Stimulated activated CD8-positive, alpha-beta memory T cell treated with anti-CD3 and anti-CD28 coated beads, Interleukin-15, amount 100 ng/mL, for 48 hours (primary cell): ENCODE measurements at places on chromosomes 4 and X.
A peak's percentile ranks its signal among the peaks of the same experiment; 100 is the strongest.

GRCh38 chrX:28581522-28581921, 5.7 kb upstream of the IL1RAPL1 start:
- no peak for DNase-seq

DNA sequence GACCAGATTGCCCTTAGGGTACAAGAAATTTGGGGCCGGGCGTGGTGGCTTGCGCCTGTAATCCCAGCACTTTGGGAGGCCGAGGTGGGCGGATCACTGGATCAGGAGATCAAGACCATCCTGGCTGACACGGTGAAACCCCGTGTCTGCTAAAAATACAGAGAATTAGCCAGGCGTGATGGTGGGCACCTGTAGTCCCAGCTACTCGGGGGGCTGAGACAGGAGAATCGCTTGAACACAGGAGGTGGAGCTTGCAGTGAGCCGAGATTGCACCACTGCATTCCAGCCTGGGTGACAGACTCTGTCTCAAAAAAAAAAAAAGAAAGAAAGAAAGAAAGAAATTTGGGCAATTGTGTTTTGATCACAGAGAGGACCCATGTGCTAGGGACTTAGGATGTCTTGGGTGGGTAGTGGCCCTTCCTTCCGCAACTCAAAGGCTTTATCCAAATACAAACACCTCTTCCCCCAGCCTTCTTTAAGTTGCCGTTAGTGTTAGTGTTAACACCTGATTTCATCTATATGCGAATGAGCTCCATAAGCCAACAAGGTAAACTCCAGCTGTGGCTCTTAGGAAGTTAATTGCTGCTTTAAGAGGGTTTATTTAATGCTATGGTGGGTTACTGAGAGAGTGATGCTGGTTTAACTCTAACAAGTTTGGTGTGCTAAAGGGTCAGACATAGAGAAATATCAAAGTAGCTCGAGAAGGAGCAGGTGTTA, 8.6 kb upstream of the CCDC110 start:
- DNase-seq = no peak

GRCh38 chr4:70991596-70991995, 1.9 kb upstream of the DCK start:
- no peak for DNase-seq

GRCh38 chr4:15906020-15906443, 32.5 kb downstream of the FGFBP1 start:
- DNase-seq = no peak

GRCh38 chrX:131752493-131753198, 208.8 kb downstream of the OR13H1 start:
- DNase-seq = peak; percentile 42

- DNase-seq = no peak
Observed at GRCh38 chrX:126027229-126027628, 138.9 kb downstream of the DCAF12L2 start.

- DNase-seq = no peak
Observed at GRCh38 chr4:139841464-139842195, 176.0 kb downstream of the MGST2 start.

GRCh38 chr4:147078875-147079658, 133.4 kb upstream of the TTC29 start:
- no peak for DNase-seq

GRCh38 chr4:27152703-27153102, 292.1 kb downstream of the STIM2 start:
- DNase-seq = no peak

GRCh38 chrX:112826023-112826422, 14.6 kb downstream of the AMOT start:
- DNase-seq = no peak

DNA sequence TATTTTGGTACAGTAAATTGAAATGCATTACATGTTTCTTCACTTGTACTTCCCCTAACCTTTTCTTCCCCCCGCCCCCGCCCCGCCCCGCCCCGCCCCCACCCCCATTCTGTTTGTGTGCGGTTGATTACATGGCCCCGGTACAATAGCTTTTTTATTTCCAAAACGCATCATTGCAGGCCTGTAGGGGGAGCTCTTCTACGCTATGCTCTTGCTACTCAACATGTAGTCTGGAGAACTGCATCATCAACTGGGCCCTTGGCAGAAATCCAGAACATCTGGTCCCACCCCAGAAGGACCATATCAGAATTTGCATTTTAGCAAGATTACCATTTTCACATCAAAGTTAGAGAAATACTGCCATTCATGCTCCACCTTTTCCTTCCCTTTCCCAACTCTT, 333.3 kb upstream of the DDX53 start:
- no peak for DNase-seq

DNA sequence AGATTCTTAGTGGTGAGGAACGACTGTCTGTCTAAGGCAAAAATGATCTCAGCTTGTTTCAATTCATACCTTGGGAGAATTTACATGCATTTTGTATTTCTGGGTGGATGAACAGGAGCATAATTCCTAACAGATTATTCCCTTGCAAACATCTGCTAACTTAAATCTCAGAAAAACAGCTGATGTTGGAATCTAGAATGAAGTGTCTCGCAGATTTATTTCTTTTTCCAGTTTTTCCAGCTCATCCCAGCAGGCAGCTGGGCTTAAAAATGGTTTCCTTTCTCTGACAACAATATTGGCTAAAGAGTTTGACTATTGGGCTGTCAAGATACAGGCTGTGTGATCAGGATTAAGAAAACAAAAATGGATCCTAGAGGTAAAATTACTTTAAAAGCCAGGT, 1.1 kb downstream of the LNX1 start:
- no peak for DNase-seq

DNA sequence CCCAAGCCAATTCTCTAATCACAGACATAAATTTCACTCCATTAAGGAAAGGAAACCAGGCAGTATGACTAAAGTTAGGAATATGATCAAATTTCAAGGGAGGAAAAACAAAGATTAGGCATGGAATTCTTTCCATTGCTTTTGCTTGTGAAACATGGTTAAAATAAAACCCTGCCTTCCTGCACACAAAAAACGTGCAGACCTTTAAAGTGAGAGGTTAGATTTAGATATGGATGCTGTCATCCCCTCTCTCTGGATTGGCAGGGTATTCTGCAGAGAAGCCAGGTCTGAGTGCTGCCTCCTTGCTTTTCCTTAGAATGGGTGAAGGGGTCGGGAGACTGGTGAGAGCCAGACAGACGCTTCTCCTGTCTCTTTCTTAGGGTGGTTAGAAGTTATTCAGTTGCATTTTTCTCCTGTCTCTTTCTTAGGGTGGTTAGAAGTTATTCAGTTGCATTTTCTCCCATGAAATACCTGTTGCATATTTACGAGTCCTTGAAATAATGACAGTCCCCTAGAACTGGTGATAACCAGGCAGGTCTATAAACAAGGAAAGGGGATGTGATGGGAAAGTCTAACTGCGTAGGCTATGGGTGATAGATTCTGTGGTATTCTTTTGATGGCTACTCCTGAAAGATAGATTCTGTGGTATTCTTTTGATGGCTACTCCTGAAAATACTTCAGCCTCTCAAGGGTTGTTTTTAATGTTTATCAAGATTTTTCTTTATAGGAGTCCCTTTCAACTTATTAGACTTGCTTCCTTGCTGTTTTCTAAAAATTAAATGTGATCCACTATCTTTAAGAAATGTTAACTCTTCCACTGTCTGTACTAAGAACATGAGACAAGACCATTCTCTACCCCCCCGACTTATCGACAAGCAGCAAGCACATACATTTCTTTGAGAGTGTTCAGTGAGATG, 163.6 kb downstream of the SPRY1 start:
- no peak for DNase-seq

DNA sequence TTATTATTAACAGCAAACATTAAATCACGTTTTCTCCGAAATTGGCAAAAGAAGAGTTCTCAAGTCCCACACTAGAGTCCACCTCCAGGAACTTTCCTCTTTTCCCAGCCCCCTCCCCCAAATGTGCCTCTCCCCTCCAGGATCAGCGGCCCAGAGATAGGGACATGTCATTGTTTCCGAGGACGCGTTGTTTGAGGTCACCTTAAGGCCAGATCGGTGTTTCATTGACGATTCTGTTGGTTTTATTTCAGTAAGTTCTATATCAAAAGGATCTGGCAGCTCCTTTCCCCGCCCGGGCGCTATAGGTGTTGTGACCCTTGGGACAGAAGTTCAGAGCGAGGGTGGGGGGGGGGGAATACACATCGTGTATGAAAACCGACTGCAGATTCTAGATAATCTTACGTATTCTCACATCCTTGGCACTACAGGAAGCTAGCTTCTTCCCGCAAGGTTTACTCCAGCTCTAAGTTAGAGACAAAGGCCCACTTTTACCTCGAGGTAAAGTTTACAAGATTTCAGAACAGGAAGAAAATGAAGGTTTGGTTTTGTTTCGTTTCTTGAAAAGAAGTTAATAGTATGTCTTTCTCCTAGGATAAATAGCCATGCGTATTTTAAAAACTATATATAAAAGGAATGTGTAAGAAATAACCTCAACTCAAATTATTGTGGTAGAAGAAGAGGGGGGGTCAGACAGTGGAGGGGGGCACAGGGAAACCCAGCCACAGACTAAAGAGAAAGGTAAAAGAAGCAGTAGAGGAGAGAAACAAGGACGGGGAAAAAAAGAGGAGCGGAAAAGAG, 739 bp upstream of the MSX1 start:
- DNase-seq = no peak

DNA sequence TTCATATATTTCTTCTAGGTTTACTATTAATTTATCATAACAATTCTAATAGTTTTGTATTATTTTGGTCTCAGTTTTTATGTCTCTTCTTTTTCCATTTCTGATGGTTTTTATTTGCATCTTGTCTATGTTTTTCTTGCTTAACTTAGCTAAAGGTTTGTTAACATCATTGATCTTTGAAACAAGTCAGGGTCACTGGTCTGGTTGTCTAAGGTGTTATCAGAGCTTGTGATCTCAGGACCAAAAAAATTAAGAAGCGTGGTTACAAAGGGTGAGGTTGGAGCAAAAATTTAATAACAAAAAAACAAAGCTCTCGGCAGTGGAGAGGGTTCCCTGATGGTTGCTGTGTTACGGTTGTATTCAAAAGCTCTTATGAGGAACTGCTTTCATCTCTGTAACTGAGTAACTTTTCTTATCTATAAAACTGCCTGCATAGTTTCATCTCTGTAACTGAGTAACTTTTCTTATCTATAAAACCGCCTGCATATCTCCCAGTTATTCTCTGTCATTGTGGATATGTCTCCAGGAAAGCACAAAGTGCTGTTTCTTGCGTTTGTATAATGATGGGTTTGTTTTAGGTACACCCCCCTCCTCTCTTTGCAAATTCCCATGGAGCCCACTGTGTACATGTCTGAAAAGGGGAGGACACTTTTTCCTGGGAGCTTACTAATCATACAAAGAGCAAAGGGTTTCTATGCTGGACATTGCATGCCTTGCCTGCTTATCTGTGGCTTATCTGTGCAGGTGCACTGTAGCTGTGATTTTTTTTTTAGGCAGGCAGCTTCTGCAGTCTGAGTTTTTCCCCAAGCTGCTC, 62.4 kb upstream of the UGT2B15 start:
- DNase-seq = no peak

DNA sequence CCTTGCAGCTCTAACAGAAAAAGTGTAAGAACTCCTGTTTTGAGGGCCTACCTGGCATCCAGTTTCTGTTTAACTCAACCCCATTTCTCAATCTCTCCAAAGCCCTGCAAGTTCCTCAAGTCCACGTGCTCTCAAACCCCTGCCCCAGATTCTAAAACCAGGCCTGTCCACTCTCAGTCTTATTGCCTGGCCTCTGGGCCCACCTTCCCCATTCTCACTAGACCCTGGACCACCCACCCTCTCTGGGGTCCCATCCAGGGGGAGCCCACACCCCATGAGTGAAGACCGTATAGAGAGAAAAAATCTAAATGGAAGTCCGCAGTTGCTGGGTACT, 58.3 kb downstream of the TLR10 start:
- no peak for DNase-seq

DNA sequence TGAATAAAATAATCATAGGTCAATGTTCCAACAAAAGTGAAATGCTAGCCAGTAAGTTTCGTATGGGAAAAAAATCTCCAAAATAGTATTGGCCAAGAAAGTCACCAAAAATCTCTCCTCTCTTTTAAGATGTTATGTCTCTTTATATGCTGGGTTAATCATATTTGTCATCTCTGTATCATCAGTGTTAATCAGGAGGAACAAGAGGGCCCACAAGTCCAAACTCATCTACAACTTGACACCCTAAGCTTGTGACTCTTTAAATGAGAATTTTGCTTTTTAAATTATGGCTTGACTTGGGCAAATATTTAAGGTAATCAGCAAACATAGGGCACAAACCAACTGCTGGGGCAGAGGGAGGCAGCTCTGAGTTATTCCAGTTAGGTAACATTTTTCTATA, 75.5 kb downstream of the AMMECR1 start:
- DNase-seq = no peak

DNA sequence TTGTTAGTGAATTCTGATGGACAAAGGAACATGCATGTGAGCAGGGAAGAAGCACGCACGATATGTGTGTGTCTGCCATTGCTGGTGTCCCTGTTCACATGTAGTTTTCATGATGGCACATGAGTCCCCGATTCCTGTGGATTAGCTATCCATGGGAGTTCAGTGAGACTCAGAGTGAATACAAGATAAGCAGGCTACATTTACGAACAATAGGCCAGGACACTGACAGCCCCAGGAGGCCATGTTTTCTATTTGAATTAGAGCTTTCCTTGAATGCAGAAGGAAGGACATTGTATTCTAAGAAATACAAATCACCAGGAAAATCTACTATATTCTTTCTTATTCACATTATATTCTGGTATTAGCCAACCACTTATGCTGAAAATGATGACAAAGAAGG, 171.4 kb downstream of the PPP1R2C start:
- no peak for DNase-seq

- DNase-seq = no peak
Observed at GRCh38 chrX:71111921-71112431, 599 bp upstream of the IL2RG start.

- no peak for DNase-seq
Observed at GRCh38 chr4:94527556-94528233, 76.0 kb downstream of the PDLIM5 start.

DNA sequence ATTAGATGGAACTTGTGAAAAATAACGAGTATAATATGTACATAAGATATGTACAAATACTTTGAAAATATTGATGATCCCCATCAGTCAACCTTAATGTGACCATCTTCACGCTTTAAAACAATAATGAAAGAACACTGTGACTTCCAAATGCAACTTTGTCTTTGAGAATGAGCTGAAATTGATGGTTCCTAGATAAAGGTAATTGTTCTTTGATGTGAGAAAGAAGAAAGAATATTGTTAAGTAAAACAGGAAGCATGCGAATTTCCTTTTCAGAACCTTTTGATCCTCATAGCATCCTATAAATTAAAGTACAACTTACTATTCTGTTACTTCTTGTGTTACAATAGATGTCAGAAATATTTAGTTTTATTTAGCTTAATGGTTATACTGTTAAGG, 22.2 kb downstream of the IL2 start:
- no peak for DNase-seq
